ENCODE measurements at places on chromosomes 12 and 14.

DNA sequence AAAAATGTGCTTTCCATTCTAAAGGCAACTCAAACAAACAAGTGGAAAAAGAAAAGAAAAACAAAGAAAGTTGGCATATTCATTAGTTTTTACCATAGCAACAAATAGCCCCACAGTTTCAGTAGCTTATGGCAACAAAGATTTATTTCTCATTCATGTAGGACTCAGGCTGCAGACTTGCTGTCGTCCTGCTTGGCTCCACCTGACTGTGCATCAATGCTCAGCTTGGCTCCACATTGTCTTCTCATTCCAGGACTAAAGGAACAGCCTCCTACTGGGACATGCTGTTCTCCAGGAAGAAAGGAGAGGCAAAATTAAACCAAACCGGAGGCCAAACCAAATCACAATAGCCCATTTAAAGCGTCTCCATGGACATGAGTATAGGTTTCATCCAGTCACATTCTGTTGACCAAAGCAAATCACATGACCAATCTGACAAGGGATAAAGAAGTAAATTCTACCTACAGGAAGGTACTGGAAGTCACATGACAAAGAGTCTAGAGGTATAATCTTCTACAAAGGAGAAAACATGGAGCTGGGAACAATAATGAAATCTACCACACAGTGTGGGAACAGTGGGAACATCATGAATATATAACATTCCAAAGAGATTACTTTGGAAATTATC is 222.5 kb downstream of the PIK3C2G start:
- no peak for DNase-seq

- DNase-seq: no peak
These were observed 11.8 kb downstream of the GCH1 start for GRCh38 chr14:54890788-54891187.

DNA sequence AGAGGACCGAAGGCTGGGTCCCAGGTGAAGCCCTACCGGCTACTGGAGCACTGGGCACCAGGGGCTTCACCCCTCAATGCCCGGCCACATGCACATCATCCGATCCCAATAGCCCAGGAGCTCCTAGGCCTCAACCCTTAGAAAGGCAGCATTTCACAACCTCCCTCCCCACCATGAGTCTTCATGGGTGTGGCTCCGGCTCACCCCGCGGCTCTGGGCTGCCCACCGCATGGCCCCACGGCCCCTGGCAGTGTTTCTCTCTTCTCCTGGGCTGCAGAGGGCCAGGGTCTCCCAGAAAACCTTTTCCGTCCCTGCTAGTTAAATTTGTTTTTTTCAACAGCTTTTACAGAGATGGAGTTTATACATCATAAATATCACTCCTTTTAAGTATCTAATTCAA is 28.6 kb upstream of the DLK1 start:
- DNase-seq: no peak

DNA sequence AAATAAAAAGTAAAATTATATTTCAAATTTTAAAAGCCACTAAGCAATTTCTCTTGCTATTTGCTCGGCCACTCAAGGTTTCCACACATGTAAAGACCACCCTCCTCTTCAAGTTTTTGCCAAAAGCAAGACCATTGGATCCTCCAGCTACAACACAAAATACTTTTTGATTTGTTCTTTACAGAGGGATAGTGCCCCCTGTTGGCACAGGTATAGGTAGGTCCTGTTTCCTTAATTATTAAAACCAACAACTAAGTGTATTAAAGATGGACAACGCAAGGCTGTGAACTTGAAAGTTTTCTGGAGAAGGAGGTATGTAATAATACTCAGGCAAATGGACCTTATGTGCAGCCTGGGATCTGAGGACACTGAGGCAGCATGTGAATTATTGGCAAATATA is 23.8 kb downstream of the ATP6V1D start:
- DNase-seq: no peak

GRCh38 chr12:113861708-113862312 is 104.3 kb downstream of the RBM19 start:
- DNase-seq: no peak

Data from fibroblast of skin of left quadriceps (primary cell).